ENCODE measurements at places on chromosomes 7 and 10.
A peak's percentile ranks its signal among the peaks of the same experiment; 100 is the strongest.

DNA sequence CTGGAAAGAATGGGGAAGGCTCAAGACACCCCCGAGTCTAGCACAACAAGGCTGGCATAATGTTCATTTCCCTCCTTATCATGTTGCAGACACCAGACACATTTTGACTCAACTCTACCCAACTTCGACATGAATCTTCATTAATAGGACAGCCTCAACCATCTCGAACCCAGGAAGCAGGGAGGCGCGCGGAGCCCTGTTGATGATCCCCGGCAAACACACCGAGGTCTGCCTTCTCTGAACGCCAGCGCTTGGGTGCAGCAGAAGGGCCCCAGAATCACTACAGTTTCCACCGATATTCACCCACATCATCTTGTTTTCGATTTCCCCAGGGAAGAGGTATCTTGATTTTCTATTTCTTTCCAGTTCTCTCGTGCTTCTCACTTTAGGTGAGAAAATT is 563.6 kb downstream of the TCERG1L start:
- DNase-seq, result no peak

GRCh38 chr10:3783316-3783681 is 1.7 kb downstream of the KLF6 start:
- DNase-seq, result peak; percentile 72

- no peak for DNase-seq
These were observed 140.5 kb downstream of the PRKAG2 start for GRCh38 chr7:151736403-151736909.

DNA sequence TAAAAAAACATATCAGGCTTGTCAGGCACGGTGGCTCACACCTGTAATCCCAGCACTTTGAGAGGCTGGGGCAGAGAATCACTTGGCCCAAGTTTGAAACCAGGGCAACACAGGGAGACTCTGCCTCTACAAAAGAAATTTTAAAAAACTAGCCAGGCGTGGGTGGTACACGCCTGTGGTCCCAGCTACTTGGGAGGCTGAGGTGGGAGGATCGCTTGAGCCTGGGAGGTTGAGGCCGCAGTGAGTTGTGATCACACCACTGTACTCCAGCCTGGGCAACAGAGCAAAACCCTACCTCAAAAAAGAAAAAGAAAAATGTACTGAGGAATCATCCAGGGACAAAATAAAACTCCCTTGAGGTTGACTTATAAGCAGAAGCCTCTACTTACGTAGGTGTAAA is 149.9 kb upstream of the KLF14 start:
- DNase-seq, result no peak

GRCh38 chr7:24752073-24752800 is 5.0 kb downstream of the GSDME start:
- DNase-seq, result no peak

DNA sequence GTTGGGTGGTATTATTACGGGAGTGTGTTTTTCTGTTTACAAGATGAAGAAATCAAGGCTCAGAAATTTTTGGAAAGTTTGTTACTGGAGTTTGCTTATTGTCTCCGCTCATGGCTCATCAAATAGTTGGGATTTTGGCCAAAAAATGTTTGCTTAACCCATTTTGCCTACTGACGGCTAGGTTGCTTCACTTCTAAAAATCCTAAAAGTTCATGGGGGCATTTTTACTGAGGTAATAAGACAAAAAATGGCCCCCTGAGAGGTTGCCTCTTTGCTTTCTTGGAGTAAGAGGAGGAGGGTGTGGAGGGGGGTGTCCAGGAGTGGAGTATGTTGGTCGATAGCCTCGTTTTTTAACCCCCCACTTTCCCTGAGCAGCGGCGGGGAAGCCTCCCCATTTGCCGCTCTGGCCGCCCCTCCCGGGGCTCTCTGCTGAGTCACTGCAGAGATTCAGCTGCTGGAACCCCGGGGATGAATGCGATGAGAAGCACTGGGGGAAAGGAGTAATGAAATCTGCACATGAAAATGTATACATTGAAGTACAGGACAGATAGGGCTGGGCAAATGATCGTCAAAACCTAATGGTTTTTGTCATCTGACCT is 1.5 kb downstream of the MEST start:
- DNase-seq, result no peak

DNA sequence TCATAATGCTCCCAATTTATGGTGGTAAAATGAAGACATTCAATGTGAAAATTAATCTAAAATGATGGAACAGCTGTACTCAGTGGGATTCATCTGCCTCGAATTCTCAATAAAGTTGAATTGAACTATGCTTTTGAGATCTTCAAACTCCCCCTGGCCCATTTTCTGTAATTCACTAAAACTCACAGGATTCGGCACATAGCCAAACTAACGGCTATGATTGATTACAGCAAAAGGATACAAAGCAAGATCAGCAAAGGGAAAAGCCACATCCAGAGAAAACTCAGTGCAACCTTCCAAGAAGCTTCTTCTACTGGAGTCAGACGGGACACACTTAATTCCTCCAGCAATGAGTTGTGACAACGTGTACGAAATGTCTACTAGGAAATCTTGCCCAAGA is 307.5 kb downstream of the CNTNAP2 start:
- DNase-seq, result no peak

- no peak for DNase-seq
These were observed 25.8 kb downstream of the MET start for GRCh38 chr7:116697761-116698160.

GRCh38 chr10:128068398-128069285 is 57.6 kb downstream of the MKI67 start:
- no peak for DNase-seq

All from activated T-cell treated with anti-CD3 and anti-CD28 coated beads for 48 hours (primary cell).